HFFc6 (cell line): ENCODE measurements at places on chromosomes 2 and 18. TPM values are rescaled to one million over a fixed set of nuclear protein-coding genes. Genes with fewer than 3 reads are reported as not detected.

DNA sequence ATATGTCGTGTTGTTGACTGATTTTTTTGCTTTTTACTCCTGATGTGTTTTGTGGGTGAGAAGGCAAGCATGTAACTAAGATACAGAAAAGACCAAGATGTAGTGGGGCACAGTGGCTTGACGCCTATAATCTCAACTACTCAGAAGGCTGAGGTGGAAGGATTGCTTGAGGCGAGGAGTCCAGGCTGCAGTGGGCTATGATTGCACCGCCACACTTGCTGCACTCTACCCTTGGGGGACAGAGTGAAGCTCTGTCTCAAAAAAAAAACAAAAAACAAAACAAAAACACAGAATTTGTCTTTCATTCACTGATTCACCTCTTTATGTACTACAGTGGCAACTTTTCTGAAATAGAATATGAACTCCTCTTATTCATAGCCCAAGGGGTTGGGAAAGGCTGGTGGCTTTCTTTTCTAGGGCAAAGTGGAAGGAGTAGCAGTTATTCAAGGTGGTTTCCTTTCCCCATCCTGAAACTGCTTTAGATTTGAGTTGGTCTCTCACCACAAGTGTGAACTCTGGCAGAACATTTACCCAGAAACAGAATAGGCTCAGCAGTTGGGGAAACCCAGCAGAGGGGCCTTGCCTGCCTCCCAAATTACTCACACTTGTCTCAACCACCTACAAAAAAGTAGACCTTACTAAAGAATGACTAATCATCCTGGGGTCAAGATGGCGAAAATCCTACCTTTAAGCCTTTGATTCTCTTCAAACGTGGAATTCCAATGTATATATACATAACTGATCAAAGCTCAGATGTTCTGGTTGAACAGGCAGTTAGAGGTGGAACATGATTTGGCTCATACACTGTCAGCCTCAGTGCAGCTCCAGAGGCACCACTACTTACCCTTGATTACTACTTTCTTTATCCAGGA, 6.5 kb downstream of the TANK start:
- H3K27ac ChIP-seq: 0 out of 2 replicates have a peak overlapping the region, but pooled peaks have one; percentile 18
- H3K4me3 ChIP-seq: no peak overlapping the region

DNA sequence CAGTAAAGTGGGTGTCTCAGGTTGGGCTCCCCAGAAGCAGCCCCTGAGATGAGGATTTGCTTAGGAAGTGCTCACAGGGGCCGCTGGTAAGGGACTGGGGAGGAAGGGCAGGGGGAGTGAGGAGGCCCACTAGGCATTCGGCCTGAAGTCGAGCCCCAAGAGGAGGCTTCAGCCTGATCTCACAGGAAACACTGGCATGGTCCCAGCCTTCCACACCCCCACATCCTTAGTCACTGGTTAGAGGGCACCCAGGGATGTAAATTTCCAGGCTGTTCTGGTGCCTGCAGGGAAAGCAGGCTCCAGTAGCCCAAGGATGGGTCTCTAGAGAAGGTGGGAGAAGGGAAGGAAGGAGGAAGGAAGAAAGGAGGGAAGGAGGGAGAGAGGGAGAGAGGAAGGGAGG, 22.4 kb upstream of the KCNK3 start:
- H3K4me1 ChIP-seq: peaks cover 21% of the 10 kb centered on the region
- no peak overlapping the region for H3K4me3 ChIP-seq
- H3K36me3 ChIP-seq: no peaks in the 10 kb centered on the region
- peaks cover 33% of the 10 kb centered on the region for H3K27me3 ChIP-seq

DNA sequence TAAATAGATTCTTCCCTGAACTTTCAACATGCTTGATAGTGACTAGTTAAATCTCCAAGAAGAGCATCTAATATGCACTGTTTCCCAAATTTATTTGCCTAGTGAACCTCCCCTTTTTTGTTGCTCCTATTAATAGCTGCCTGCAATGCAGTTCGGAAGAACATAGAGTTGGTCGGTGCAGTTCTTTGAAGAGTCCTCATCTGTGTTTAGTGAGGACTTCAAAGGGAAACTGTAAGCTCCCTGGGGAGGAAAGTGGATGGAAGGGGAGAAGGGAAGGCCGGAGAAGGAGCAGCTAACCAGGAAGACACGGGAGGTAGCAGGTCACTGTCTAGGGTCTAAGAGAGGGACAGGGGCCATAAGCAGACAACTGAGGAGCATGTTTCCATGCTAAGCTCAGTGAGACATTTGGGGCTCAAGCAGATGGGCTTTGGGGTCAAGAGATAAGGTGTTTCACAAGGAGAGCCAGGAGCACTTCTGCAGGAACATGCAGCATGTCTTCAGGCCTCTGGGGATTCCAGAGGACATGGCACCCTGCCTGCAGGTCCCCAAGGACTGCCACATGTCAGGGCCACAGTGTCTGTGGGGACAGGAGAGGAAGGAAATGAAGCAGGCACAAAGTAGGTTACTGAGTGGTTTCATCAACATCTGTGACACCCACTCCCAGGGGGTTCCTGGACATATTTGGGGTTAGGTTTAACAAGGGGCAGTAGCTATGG, 48.7 kb upstream of the ANXA4 start:
- H3K27me3 ChIP-seq: peaks cover 4% of the 10 kb centered on the region; the same call in 1 of the 2 replicates

GRCh38 chr2:226078666-226079065, 679.2 kb downstream of the NYAP2 start:
- peak overlapping the region; percentile 17; the same call in 1 of the 2 replicates for H3K4me3 ChIP-seq
- peaks cover 69% of the 10 kb centered on the region for H3K4me1 ChIP-seq
- no peaks in the 10 kb centered on the region for H3K27me3 ChIP-seq
- H3K36me3 ChIP-seq: no peaks in the 10 kb centered on the region; the same call in 1 of the 2 replicates

- H3K27me3 ChIP-seq: peaks cover 2% of the 10 kb centered on the region
- H3K27ac ChIP-seq: no peak overlapping the region
- H3K36me3 ChIP-seq: no peaks in the 10 kb centered on the region
- DNase-seq: no peak
Measured at GRCh38 chr2:108320326-108320922, 31.7 kb downstream of the SULT1C2 start.

- H3K36me3 ChIP-seq: peaks cover 26% of the 10 kb centered on the region
- H3K27me3 ChIP-seq: no peaks in the 10 kb centered on the region
- no peak overlapping the region for H3K27ac ChIP-seq
Measured at GRCh38 chr2:30601375-30601774, 154.3 kb downstream of the LCLAT1 start.

DNA sequence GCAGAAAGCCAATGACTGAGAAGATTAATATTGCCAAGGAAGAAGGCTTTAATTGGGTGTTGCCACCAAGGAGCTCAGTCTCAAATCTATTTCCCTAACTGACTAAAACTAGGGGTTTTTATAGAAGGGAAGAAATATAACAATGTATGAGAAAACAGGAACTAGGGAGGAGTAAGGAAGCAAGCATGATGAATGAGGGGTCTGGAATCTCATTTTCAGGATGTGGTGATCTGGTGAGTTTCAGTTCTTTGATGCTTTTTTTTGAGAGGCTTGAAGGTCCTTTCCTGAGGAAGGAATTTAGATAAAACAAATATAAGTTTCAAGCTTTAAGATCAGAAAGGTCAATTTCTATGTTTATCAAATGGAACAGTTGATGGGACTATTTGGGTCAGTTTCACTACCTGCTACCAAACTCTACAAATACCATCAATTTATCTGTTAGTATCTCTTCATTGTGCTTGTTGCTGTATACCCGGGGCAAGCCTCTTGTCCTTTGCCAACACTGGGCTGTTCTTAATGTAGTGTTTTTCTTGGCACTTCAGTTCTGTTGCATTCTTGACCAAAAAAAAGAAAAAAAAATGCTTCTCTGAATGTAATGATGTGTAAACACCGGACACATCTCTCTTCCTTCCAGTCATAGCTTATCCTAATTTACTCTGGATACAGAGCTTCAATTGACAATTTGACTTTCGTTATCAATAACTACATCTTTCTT, 357.0 kb downstream of the GALNT13 start:
- no peak for DNase-seq
- no peak overlapping the region for H3K27ac ChIP-seq
- no peaks in the 10 kb centered on the region for H3K27me3 ChIP-seq
- no peaks in the 10 kb centered on the region for H3K4me1 ChIP-seq
- no peaks in the 10 kb centered on the region for H3K36me3 ChIP-seq

- peak overlapping the region; percentile 83 for H3K27ac ChIP-seq
- H3K4me1 ChIP-seq: peaks cover 56% of the 10 kb centered on the region
- H3K27me3 ChIP-seq: no peaks in the 10 kb centered on the region
- H3K4me3 ChIP-seq: peak overlapping the region; percentile 81; the same call in 1 of the 2 replicates
- no peak for DNase-seq
- H3K36me3 ChIP-seq: peaks cover 21% of the 10 kb centered on the region
Measured at GRCh38 chr18:9720327-9720726, 12.2 kb downstream of the RAB31 start.

DNA sequence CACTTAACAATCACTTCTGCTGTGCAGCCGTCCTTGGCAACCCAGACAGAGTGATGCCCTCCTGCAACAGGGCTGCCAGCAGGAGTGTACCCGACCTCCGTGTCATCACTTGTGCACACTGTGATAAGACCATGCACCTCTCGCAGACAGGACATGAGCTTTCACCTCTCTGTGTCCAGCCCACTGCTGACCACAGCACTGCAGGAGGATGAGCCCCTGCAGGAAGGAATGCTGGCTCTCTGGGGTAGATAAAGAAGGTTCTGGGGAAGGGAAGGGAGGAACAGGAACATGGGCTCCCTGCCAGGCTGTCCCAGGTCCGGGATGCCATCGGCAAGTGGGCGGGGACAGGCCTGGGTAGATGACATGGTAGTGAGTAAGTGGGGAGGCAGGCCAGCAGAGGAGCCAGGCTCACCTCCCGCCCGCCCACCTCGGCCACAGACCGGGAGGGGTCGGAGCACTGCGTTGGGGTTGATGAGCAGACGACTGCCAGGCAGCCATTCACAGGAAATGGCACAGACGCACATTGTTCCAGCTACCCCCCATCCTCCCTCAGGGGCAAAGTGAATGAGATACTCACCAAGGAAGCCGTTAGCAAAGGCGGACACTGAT, 18.6 kb upstream of the COL6A3 start:
- H3K4me1 ChIP-seq: peaks cover 90% of the 10 kb centered on the region
- peak overlapping the region; percentile 81 for H3K4me3 ChIP-seq
- peak; percentile 98 for DNase-seq

DNA sequence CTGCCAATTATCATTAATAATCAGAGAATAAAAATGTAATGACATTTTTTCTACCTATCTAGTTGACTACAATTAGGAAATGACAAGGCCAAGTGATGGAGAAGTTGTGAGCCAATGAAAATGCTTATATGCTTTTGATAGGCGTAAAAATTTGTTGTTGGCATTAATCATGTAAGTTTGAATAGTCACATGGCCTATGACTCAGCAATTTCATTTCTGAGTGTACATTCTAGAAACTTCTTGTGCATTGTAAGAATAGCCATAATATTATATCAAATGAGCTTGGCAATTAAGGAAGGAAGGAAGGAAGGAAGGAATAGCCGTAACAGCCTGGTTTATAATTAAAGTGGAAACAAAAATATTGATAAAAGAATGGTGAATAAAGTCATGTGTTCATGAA, 179.9 kb downstream of the PTH2R start:
- no peaks in the 10 kb centered on the region for H3K4me1 ChIP-seq
- H3K4me3 ChIP-seq: no peak overlapping the region
- no peak overlapping the region for H3K27ac ChIP-seq
- no peaks in the 10 kb centered on the region for H3K27me3 ChIP-seq
- no peaks in the 10 kb centered on the region for H3K36me3 ChIP-seq
- no peak for DNase-seq

The LTBP1 gene
- total RNA-seq: 221 to 348 TPM (median 232 TPM) in 3 replicates

The CFAP221 gene
- total RNA-seq: not detected in 3 replicates

The TTC27 gene
- total RNA-seq: 20.9 to 24.5 TPM (median 22.1 TPM) in 3 replicates

The B3GNT7 gene
- 0.09 and 0.16 TPM in 2 replicates for total RNA-seq
